ENCODE measurements at places on chromosomes 6 and 20.
A peak's percentile ranks its signal among the peaks of the same experiment; 100 is the strongest.

DNA sequence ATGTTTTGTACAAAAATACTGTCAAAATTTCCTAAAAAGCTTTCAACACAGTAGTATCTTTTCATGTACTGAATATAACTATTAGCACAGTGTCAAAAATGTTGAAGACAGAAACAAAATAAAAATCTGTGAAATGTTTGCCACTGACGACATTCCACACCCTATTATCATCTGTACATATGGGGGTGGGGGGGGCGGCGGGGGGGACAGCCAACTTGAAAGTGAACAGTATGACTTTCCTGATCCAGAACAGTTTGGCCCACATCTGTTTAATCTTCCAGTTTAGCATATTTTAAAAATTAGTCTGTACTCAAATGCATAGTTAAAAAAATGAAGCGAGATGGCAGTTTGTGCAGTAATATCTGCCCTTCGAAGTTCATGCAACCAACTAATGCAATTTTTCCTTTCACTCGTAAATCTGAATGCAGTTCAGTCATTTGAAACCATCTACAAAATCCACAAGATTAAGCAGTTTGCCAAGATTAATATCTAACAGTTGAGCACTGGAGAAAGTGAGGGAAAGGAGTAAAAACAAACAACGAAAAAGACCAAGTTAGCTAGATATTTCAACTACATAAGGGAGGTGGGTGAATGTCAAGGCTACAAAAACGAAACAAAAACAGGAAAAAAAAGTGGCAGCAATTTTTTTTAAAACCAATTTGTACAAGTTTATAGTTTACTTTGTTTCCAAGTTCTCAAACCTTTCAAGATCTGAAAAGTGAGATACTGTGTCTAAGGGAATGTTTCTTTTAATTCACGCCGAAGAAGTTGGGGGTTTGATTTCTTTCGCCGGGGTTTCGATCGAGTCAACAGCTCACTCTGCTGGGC, 1.9 kb downstream of the CITED2 start:
- no peak for DNase-seq

GRCh38 chr6:43798688-43799444, 28.9 kb downstream of the VEGFA start:
- no peak for DNase-seq

DNA sequence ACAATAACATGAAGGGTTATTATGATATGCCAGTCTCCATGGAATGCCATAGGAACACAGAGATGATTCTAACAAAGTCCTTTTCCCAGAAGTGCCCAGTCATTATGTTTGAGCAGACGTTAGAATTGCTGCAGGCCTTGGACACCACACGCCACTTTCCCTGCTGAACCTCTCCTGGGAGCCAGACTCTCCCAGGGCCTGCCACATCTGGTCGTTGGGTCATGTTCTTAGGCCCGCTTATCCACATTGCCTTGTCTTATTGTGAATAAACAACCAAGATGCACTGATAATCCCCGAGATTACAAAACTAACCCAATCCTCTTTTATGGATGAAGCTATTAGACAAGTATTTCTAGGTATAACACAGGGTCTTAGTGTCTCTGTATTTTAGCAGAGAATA, 276.5 kb upstream of the CITED2 start:
- DNase-seq = no peak

DNA sequence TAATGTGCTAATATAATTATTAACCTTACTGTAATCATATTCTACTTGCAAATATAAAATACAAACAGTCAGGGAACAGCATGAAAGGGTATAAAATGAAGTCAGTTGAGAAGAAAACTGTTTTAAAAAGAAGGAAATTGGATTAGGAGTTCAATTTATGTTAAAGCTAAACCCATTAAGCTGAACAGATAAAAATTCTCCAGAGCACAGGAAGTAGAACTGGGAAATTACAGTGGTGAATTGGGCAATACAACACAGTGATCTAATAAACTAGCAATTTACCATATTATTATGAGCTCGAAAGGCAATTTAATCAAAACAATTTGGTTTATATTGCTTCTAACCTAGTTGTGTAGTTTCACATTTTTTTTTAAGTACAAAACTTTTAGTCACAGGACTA, 407.4 kb upstream of the RGS17 start:
- DNase-seq = no peak

GRCh38 chr20:13953227-13953626, 37.2 kb downstream of the SEL1L2 start:
- peak; percentile 21 for DNase-seq

- peak; percentile 63 for DNase-seq
Measured at GRCh38 chr20:59386809-59387208, 86.4 kb downstream of the EDN3 start.

DNA sequence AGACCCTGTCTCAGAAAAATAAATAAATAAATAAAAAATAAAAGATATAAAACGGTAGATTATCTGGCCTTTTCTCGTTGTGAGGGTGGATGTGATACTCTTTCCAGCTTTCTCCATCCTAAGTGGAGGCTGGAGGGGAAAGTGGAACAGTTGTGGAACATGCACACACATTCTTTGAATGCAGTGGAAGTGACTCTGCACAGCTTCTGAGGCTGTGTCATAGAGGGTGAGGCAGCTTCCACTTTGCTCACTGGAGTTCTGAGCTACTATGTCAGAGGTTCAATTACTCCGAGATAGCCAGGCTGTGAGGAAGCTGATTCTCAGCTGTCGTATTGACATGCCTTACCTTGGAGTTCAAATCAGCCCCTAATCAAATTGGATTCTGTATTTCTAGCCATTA, 82.2 kb downstream of the CHMP4B start:
- no peak for DNase-seq
